Globus pallidus (tissue), 1 donor: ENCODE measurements at places on chromosomes 4 and X.

DNA sequence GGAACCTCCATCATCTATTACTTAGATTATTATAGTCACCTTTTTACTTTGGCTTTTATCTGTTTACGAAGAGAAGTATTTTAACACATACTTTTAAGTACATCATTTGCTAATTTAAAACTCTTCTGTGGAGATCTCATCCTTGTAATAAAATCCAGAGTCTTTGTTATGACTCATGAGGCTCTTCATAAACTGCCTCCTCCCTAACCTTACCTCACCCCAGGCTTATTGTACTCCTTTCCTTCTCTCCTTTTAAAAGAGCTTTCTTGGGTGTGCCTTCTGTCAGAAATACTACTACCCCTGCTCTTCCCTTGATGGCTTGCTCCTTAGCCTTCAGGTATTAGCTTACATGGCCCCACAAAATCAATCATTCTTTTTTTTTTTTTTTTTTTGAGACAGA lies 6.6 kb downstream of the ARL9 start:
- DNase-seq, result no peak

GRCh38 chr4:152232271-152232670 lies 303.6 kb downstream of the FBXW7 start:
- no peak for DNase-seq

GRCh38 chr4:174214101-174214878 lies 69.2 kb downstream of the FBXO8 start:
- no peak for DNase-seq

GRCh38 chr4:183540410-183541009 lies 35.7 kb downstream of the ING2 start:
- DNase-seq, result no peak

DNA sequence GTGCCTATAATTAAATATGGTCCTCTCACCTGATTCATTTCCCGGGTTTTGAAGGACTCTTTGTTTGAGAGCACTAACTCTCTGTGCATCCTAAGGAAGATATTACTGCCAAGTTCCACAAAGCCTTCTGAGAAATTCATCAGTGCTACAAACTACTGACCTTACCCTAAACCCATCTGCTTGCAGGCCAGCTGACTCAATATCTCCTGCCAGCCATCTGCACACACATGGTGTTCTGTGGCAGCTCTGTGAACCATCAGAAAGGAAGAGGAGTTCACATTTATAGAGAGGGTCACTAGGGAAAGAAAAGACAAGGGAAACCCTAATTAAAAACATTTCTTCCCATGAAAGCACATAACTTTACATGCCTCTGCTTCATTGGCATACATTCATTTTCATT lies 156.7 kb downstream of the ATP10D start:
- no peak for DNase-seq

DNA sequence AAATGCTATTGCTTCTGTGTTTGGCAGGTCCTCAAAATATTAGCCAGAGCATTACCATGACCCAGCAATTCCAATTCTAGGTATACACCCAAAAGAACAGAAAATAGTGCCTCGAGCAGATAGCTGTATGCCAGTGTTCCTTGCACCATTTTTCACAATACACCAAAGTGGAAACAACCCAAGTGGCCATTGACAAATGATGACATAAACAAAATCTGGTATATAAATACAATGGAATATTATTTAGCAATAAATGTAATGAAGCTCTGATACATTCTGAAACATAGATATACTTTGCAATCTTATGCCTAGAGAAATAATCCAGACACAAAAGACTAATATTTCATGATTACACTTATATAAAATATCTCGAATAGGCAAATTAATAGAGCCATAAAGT lies 451.8 kb upstream of the PCDH7 start:
- DNase-seq, result no peak

DNA sequence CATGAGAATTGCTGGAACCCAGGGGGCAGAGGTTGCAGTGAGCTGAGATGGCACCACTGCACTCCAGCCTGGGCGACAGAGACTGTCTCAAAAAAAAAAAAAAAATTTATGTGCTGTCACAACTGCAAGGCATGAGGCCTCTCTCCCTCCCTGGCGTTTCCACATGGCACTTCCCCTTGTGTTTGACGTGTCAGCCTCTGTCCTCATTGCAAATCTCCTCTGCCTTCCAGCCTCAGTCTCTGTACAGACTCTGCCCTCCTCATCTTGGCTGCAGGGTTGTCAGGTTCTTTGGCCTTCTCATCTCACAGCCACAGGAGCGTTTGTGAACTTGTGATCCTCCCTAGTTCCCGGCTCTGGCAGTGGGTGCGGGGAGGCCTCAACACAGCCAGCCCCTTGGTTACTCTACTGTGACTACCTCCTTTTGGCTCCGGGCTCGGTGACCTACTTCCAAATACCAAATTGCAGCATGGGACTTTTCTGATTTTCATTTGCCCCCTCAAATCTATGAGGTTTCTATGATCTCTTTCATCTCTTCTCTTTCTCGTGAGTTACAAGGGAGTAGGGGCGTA lies 250.0 kb downstream of the CBR4 start:
- DNase-seq, result no peak

- DNase-seq, result no peak
Observed at GRCh38 chr4:24471486-24472160, 112.7 kb downstream of the DHX15 start.

- no peak for DNase-seq
Observed at GRCh38 chr4:88093874-88094273, 64.6 kb downstream of the ABCG2 start.

DNA sequence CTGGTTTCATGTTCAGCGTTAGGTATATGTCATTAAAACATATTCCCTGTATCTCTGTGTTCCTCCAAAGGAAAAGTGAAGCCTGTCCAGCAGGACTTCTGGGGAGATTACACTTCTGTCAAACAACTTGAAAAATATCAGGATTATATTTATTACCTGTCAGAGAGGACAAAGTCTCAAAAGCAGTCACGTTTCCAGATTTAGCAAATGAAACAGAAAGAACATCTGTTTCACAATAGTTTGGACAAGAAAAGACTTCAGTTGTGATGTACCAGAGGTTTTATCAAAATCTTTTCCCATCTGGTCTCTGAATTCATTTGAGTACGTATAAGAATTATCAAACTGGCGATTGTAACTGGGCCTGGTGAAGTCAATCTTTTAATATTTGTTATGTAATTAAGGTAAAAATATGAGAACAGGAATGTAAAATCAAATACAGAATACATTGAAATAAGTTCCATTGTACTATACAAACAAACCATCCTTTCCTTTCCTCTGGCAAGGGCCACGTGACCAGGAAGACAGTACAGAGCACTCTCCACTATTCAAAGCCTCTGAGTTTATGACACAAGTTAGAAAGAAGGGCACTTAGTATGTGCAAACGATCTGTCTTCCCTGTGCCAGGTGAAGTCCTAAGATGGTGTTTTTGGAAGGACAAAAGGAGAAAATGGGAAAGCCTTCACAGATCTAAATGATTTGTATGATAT lies 3.2 kb downstream of the CASP3 start:
- DNase-seq, result peak; percentile 66

- DNase-seq, result no peak
Observed at GRCh38 chr4:121221608-121222007, 57.5 kb upstream of the TNIP3 start.

DNA sequence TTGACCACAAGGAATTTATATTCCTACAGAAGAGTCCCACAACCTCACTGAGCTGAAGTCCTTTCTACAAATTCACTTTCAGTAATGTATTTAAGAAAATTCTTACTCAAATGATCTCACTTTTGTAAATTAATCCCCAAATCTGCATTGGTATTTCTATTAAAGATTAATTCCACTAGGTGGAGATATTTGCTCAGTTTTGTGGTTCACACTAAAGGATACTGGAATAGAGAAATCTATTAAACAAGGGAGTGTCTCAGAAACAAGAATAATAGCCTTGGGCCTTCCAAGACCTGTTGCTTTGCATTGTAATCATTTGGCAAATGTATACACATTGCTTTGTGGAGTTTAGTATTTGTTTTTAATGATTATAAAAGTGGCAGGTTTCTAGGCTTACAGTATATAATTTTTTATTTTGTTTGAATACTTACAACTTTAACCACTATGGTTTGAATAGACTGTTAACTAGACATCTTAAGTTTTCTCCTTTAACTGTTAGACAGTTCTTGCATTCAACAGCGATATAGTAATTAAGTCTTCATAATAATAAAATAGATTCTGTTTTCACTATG lies 25.9 kb downstream of the CFAP299 start:
- peak; percentile 28 for DNase-seq

GRCh38 chr4:122617597-122618593 lies 3.0 kb downstream of the IL21 start:
- peak; percentile 26 for DNase-seq

DNA sequence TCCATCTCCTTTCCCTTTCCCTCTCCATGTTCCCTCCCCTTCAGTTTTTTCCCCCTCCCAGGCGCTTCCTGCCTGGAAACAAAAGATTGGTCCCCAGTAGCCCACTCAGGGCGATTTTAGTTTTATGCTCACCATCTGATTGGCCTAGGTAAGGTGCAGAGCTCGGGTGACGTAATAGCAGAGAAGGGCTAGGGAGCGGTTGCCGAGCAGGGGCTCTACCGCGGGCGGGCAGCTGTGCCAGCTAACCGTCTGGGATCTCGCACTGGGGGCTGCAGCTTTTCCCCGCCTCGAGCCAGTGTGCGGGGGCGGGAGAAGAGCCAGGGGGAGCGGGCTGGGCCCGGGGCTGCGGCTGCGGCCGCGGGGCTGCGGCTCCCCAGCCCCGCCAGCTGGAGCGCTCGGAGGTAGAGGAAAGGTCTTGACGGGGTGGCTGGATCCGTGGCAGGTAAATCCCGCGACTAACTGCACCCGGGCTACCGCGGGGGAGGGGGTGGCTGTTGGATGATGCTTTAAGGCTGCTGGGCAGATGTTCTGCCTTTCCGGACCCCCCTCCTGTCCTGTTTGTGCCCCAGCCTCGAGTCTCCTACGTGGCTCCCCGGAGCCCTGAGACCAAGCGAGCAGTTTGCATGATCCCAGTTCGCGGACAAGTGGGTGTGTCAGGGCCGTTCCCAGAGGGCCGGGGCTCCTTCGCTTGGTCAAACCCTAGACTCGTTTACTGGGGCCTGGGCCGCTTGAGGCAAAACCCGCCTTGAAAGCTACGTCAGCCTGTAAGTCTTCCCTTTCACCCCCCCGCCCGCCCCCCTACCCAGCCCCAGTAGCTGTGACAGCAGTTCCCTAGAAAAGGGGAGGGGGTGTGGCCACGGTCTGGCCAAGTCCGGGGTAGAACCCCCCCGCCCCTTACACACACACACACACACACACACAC lies at the start of gene PAK3:
PAK3 (plus strand) TSS at position 218 of the 922 bp plus-strand sequence. CDS start 26,913 bp downstream, outside the sequence.
- DNase-seq, result no peak

GRCh38 chrX:110425222-110426154 lies 66.8 kb downstream of the RTL9 start:
- no peak for DNase-seq

GRCh38 chr4:48913346-48913745 lies 6.8 kb upstream of the OCIAD2 start:
- DNase-seq, result no peak

GRCh38 chrX:76996641-76997040 lies 450.5 kb upstream of the FGF16 start:
- no peak for DNase-seq

GRCh38 chr4:2849267-2850152 lies 5.9 kb downstream of the ADD1 start:
- DNase-seq, result no peak

DNA sequence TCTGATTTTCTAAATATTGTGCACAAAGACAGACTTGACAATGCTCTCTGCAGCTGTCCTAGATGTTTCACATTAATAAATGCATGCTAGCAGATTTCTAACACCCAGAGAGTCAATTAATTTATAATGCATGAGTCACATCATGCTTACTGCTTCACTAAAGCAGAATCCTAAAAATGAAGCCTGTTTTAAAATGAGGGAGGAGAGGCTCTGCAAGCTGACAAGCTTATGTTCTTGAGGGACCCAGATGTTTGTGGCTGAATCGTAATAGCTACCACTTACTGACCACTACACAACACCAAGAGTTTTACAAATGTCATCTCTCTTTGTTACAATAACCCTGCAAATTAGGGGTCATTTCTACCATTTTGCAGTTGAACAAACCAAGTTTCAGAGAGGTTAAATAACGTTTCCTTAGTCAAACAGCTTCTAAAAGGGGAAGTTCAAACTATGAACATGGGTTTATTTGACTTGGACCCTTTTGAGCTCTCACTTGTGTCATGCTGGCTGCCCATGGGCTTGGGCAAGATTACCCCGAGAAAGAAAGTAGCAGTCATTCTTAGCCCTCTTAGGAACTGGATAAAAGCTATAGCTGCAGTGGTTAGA lies 262.7 kb upstream of the ETNPPL start:
- DNase-seq, result no peak

DNA sequence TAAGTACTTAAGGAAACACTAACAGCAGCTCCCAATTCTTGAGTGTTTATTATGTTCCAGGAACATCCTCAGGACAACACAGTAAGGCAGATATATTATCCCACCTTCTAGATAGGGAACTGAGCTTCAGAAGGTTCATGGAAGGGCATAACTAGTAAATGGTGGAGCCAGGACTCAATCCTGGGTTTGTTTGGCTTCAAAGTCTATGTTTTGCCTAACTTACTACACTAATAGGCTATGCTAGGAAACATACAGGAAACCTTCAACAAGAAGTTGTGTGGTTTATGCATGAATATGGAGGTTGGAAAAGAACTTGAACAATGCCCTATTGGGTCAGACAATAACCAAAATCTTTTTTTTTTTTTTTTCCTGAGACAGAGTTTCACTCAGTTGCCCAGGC lies 72.5 kb upstream of the GPR34 start:
- no peak for DNase-seq

DNA sequence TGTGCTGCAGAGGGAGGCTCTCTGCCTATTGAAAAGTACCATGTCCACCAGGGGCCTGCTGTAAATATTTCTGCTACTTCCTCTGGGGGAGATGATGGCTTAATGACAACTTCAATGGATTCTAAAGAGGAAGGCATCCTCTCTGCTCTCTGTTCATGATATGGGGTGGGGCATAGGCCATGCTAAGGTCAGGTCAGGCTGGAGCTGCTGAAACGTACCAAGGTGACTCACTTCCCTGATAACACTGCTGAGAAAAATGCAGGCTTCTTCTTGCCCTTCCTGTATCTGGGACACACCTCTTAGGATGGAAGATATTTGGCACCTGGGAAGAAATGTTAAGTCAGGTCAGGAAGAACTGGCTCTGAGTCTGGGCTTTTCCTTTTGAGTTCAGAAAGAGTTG lies 31.5 kb downstream of the HS3ST1 start:
- DNase-seq, result no peak

DNA sequence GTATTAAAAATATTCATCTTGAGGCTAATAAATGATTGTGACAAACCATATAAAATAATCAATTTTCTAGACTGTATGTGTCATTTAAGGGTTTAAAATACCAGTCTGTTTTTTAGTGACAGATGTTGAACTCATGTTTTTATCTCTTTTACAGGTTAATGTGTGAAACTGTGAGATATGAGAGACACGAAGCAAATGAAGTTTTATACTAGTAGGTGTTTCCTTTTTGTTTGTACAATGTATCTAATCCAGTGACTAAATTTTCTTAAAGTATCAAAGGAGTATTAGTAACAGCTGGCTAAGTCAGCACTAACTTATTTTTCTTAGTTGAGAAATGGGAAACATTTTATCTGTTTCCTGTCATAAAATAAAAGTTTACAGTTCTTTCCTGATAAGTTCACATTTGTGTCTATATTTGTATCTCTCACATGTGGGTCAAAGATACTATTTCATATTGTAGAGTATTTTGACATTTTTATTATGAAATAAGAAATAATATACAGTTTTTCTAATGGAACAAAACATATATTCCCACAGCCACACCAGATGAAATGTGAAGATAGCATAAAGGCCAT lies 90.3 kb downstream of the RAPGEF2 start:
- DNase-seq, result no peak
